Hematopoietic multipotent progenitor cell (in vitro differentiated cells): ENCODE measurements at places on chromosomes 13 and 19.

DNA sequence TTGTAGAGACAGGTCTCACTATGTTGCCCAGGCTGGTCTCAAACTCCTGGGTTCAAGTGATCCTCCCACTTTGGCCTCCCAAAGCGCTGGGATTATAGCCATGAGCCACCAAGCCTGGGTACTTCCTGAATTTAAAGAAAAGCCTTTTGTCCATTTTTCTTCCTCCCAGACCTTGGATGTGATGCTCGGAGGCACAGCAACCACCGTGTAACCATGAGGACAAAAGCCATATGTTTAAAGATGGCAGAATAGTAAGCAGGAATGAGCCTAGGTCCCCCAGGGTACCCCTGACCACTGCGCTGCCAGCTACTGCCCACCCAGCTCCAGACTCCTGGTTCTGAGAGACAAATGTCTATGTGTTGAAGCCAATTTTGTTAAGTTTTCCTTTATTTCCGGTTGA, 31.1 kb downstream of the ZC3H4 start:
- DNase-seq, result no peak

- no peak for DNase-seq
These were observed 1.3 kb upstream of the KLK8 start for GRCh38 chr19:51002542-51003311.

- no peak for DNase-seq
These were observed 541.0 kb downstream of the PCDH9 start for GRCh38 chr13:66689037-66689619.

DNA sequence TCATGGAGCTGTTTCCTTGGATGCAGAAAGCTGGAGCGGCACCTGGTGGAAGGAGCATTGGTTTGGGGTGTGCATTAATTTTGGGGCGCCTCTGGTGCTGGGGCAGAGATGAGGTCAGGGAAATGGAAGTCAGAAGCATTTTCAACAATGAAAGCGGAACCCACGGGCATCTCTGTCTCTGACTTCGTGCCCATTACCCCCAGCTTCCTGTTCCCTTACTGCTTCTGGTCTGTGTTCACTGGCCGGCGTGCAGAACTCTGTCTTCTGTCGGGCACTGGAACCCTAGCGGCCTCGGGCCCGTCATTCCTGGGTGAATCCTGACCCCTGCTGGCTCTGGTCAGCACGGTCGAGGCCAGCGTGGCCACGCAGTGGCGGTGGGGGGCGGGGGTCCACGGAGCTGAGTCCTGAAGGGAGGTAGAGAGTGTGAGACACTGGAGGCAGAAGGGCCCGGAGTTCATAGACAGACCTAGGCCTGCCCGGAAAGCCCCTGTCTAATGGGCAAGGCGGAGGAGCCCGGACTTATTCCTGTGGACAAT, 7.9 kb upstream of the LINGO3 start:
- DNase-seq, result no peak

GRCh38 chr19:34274827-34275625, 20.7 kb downstream of the GARRE1 start:
- DNase-seq, result no peak

DNA sequence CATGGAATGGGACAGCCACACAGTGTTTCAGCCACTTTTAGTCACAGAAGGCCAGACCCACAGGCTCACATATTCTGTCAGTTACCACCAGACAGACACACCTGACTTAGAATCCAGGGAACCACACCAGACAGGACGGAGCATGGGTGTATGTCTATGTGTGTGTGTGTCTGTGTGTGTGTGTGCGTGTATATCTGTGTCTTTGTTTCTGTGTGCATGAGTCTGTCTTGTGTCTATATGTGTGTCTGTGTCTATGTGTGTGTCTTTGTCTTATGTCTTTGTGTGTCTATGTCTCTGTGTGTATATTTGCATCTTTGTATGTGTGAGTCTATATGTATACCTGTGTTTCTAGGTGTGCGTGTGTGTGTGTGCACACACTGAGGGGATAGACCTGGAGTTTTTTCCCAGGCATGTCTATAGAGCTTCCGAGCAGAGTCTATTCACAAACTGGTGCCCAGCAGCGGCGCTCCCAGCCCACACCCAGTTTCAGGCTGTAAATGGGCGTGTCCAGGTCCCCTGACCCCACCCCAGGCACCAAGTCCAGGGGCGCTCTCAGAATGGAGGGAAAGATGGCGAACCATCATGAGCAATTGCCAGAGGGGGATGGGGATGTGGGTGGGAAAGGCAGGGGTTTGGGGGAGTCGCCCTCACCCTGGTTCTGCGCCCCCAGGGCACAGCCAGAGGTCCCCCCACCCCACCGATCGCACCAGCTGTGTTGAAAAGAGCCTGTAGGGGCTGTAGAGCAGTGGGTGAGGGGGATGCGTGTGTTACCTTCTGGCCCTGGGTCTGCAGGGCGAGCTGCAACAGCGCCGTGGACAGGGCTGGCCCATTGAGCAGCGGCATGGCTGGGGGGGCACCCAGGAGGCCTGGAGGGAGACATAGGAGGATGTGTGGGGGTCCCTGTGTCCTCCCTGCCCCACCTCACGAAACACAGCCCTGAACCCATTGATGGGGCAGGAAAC, 6.3 kb upstream of the FDX2 start:
- DNase-seq, result no peak

DNA sequence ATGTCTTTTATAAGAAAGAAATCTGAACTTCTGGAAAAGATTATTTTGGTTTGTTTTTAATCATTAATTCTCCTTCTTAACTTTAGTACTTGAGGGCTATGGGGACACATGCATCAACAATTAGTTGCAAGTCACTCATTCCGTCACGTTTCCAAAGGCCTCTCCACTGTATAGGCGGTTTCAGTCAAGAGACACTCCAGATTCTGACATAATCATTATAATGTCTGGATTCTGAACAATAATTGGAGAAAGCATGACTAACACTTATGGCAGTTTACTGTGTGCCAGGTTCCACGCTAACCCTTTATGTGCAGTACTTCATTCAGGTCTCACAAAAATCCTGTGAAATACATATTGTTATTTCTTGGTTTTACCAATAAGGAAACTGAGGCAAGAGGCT, 71.9 kb downstream of the TNFRSF19 start:
- DNase-seq, result no peak

DNA sequence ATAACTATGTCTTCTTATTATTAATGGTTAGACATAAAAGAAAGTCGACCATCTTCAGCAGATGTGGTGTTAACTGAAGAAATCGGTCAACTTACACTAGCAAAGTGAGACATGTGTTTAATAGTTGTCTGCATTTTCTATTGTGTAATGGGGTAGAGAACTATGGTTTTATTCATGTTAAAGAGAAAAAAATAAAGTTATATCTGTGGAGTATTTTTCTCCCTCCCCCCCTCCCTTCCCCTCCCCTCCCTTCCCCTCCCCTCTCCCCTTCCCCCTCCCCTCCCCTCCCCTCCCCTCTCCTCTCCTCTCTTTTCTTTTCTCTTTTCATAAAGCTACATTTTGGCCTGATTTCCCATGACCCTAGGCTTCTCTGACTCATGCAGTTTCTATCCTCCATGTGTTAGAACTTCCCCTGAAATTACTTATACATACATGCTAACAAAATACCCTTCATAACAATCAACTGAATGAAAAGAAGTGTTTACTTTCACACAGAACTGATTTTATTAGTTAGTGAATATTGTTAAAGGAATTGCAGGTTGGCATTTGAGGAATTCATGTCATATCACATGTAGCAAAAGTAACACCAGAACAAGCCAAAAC, 1431.0 kb upstream of the ATXN8OS start:
- no peak for DNase-seq

- peak; percentile 35 for DNase-seq
These were observed 927 bp upstream of the SDHAF1 start for GRCh38 chr19:35993923-35994598.

- no peak for DNase-seq
These were observed 13.3 kb downstream of the ZC3H4 start for GRCh38 chr19:47100290-47100689.

GRCh38 chr13:44895264-44895952, 93.9 kb downstream of the NUFIP1 start:
- DNase-seq, result no peak
